ENCODE measurements at places on chromosomes 12 and 14.

DNA sequence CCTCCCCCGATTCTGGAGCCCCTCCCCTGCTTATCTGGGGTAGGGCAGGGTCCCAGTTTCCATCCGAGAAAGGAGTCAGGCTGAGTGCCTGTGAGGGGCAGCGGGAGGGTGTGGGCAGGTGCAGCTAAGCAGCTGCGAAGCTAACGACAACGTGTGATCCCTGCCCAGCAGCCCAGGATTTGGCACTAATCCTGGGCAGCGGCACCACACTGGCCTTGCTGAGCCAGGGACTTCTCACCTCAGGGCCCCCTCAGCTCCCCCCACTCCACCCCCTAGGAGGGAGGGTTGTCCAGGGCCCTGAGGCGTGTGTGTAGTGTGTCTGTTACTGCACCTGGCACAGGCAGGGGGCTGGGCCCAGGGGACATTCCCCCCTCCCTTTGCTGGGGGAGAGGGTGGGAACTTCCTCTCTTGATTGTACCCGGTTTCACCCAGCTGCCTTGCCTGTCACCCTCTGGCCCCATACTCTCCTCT lies 1.8 kb downstream of the SMIM41 start:
- DNase-seq: no peak

GRCh38 chr12:53803194-53803593 lies 51.4 kb upstream of the CISTR start:
- DNase-seq: no peak

- no peak for DNase-seq
Observed at GRCh38 chr12:132940071-132940719, 15.9 kb downstream of the ZNF605 start.

- no peak for DNase-seq
Observed at GRCh38 chr14:104580961-104581360, 1.4 kb downstream of the C14orf180 start.

DNA sequence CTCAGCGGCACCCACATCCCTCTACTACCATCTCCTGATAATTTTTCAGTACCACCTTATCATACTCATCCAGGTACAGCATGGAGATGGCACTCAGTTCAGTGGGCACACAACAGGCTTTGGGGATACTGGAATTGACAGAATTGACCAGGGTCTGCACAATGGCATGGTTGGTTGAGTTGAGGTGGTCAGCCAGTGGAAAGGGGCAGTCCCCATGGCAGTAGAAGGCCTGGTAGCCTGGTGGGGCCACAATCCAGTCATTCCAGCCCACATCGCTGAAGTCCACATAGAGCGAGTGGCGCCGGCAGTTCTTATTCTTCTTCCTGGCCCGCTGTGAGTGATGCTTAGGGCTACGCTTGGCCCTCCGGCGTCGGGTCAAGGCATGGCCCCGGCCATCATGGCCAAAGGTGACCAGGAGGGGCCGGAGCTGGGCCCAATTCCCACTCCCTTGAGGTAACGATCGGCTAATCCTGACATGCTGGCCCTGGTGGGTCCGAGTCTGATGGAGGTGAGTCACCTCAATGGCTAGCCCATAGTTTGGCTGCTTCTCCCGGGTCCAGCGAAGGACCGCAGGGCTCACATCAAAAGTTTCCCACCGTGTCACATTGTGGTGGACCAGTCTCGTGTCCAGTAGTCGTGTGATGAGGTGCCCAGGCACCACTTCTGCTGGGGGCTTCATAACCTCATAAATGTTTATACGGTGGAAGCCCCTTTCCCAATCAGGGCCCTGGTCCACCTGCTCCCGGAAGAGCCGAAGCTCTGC lies 6.4 kb downstream of the BMP4 start:
- no peak for DNase-seq

DNA sequence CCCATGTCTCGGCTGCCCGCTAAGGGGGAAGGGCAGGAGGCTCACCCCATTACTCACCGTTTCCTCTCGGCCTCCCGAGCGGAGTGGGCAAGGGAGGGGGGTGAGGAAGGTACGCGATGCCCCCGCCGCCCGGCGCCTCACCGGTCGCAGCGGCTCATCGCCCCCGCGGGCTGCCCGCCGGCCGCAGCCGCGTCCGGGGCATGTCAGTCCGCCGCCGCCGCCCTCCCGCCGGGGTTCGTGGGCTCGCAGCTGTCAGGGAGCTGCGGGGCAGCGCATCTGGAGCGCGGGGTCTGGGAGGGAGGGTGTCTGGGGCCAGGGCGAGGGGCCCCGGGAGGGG lies 461 bp downstream of the SLC8A3 start:
- no peak for DNase-seq

- no peak for DNase-seq
Observed at GRCh38 chr14:22531451-22532344, 57.3 kb downstream of the DAD1 start.

- no peak for DNase-seq
Observed at GRCh38 chr14:85057221-85057620, 472.7 kb upstream of the FLRT2 start.

- no peak for DNase-seq
Observed at GRCh38 chr12:14216405-14217294, 148.8 kb upstream of the ATF7IP start.

DNA sequence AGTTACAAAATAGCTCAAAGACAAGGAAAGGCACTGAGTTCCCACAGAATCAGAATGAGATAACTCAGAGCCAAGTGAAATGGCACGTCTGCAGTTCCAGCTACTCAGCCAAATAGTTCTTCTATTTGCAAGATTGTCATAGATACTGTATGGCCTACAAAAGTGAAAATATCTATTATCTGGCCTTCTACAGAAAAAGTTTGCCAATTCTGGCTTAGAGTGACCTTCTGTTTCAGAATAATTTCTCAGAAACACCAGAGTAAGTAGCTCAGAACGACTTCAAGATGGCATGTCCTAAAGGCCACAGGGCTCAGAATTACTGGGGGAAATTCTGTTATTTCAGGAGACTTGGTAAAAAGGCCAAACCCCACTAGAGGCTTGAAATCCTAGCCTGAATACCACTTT lies 10.7 kb upstream of the RTRAF start:
- DNase-seq: no peak

DNA sequence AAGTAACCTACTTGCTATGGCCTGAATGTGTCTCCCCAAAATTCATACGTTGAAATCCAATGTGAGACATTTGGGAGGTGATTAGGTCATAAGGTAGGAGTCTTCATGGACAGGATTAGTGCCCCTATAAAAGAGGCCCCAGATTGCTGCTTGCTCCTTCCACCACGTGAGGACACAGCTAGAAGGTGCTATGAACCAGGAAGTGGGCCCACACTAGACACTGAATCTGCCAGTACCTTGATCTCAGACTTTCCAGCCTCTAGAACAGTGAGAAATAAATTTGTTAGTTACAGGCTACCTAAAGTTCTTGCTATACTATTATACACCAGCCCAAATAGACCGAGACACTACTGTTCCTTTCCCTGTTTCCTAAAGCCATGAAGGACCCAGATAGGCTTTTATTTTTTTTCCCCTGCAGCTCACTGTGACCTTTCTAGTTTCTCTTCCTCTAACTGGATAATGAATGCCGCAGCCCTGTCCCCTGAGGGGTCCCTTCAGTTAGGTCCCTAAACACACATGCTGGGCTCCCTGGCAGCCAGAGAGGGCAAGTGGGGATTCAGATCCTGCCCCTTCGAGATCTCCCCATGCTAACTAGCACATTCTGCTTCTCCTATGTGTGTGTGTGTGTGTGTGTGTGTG lies 19.3 kb downstream of the SLC25A3 start:
- no peak for DNase-seq

DNA sequence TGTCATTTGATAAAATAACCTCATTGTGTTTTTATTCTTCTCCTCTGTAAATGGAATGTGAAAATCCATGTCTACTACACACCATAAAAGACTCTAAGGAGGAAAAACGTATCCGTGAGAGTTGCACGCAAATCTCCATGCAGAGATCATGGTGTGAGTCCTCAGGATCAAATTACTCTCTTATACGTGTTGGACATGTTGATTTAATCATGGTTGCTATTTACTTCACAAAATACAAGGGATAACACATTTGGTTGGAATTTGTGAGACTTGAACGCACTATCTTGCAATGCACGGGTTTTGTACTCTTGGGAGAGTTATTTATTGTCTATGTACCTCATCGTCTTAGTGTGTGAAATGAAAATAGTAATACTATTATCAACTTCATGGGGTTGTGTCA lies 128.0 kb upstream of the RASSF8 start:
- no peak for DNase-seq

DNA sequence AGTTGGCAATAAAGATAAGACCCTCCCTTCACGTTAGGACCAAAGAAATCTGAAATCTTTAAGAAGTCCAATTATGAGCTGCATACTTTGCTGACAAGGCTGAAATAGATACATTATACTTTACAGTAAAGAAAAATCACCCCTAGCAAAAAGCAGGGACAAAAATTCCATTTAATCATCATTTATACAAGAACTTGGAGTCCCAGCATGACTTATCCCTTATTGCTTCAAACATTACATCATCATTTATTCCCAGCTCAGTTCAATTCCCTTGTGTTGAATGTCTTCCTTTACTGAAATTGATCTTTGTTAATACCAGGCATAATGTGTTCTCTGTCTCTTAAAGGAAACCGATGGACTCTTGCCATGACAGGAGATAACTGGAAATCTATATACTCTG lies 449.6 kb upstream of the CCDC196 start:
- DNase-seq: no peak

Measured in right renal cortex interstitium (tissue), 3 donors.